ENCODE measurements at places on chromosomes 12 and 14.

DNA sequence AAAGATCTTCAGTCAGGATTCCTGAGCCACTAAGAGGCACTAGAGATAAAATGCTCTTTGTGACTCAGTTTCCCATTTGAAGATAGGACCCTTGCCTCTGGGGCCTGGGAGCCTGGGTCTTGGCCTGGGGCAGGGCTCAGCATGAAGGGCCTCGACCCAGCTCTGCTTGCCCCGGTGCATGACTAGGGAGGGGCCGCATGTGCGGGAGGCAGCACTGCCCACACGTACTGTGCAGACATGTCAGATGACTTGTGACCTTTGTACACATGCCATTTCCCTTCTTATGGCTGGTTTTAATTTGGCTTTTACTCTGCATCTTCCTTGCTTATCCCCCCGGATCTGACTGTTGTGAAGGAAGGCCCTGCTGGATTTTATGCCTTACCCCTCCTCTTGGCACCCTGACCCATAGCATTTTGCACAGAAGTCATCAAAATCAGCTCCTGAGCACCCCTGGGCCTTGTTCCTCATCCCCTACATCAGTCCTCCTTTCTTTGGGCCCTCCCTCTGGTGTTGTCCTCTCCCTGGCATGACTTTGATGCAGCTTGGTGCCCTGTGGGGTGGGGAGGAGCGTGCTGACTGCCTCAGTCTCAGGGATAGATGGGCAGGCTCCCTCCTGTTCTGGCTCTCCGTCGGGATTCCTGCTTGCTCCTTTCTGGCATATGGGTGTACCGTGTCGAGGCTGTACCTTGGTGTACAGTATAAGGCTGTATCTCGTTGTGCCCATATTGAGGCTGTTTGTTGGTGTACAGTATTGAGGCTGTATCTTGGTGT is 4.4 kb downstream of the CLSTN3 start:
- DNase-seq = no peak

DNA sequence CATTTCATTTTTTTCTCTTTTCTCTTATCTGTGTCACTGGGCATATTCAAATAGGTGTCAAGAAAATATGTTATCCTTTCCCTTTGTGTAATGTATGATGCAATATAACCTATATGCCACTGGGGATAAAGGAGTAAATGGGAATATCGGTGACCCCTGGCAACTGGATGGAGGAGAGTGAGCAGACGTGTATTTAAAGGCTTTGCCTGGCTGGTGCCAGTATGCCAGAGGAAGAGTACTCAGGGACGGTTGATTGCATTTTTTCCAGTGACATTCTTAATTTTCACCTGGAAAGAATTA is 12.0 kb upstream of the STXBP6 start:
- no peak for DNase-seq

- DNase-seq = no peak
Measured at GRCh38 chr12:28800129-28800528, 348.9 kb upstream of the FAR2 start.

- peak; percentile 36 for DNase-seq
Measured at GRCh38 chr12:124088217-124088907, 115.3 kb downstream of the ZNF664 start.

DNA sequence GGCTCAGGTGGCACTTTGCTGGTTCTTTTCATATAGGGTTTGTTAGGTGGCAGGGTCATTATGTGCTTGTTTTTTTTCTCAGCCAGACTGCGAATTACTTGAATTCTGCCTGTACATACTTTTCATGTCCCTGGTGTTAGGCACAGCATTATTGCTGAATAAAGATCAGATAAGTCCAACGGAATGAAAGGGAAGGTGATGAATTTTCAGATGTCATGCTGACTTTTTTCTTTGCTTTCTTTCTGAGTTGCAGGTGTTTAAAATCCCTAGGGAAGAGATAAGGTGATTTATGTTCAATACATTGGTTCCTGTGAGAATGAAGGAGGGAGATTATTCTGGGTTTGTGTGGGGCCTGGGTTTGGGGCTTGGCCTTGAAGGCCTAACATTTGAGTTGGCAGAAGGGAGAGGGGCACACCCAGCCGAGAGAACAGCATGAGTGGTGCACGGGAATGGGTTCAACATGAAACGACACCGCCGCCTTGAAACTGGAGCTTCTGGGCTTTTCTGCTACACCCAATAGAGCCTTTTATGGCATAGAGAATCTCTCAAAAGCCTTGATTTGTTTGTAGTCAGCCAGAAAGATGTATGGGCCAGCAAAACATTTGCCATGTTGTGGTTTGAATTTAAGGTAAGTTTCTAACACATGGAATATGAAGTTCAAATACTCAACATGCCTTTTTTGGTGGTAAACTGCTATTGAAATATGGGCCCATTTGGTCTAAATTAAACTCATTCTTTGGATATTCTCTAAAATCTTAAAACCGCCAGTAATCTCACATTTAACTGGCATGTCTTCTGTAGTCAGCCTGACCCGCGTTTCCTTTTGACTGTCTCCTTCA is 477.0 kb downstream of the PCNX1 start:
- no peak for DNase-seq
